Islet precursor cell (in vitro differentiated cells): ENCODE measurements at places on chromosomes 2 and 18.

- peak; percentile 87 for DNase-seq
Observed at GRCh38 chr2:240565333-240566202, 2.7 kb upstream of the RNPEPL1 start.

- no peak for DNase-seq
Observed at GRCh38 chr2:67854798-67855197, 208.0 kb downstream of the C1D start.

DNA sequence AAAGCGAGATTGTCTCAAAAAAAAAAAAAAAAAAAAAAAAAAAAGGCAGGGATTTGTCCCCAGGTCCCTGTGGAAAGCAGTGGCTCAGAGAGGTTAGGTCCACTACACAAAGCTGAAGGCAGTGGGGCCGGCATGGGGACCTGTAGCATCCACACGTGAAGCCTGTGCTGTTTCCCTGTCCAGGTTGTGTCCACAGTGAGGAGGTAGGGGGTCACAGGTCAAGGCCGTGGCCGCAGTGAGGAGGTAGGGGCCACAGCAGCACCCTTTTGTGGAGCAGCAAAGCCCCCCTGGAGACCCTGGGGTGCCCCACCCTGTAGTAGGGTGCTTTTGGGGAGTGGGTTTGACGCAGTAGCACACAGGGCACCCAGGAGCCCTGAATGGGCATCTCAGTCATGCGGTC lies 14.0 kb downstream of the TMEM177 start:
- no peak for DNase-seq

DNA sequence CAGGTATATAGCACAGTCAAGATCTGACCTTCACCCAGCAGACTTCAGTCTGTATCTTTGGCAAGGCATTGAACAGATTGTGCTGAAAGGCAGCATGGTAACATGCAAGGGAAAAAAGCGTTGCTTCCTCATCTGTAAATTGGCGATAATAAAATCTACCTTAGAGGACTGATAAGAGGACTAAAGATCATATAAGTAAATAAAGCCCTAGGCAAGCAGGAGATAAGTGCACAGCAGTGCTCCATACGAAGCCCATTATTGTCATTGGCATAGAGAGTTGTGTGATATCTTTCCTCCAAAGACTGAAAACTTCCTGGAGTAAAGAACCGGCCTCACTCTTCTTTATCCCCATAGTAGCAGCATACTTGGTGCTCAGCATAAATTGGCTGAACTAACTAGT lies 162.6 kb downstream of the ANKRD44 start:
- no peak for DNase-seq

- no peak for DNase-seq
Observed at GRCh38 chr2:44573996-44574395, 212.2 kb downstream of the CAMKMT start.

GRCh38 chr18:21682371-21683051 lies 22.1 kb downstream of the ABHD3 start:
- DNase-seq = peak; percentile 81

- no peak for DNase-seq
Observed at GRCh38 chr2:160043265-160043664, 19.1 kb downstream of the PLA2R1 start.

DNA sequence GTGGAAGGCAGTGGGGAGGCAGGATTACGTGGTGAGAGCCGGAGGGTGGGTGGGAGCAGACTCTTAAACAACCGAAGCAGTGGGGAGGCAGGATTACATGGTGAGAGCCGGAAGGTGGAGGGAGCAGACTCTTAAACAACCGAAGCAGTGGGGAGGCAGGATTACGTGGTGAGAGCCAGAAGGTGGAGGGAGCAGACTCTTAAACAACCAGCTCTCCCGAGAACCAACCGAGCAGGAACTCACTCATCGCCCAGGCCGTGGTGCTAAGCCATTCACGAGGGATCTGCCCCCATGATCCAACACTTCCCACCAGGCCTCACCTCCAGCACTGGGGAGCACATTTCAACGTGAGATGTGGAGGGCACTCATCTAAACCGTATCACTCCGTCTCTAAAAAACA lies 87.7 kb downstream of the RTP5 start:
- no peak for DNase-seq

DNA sequence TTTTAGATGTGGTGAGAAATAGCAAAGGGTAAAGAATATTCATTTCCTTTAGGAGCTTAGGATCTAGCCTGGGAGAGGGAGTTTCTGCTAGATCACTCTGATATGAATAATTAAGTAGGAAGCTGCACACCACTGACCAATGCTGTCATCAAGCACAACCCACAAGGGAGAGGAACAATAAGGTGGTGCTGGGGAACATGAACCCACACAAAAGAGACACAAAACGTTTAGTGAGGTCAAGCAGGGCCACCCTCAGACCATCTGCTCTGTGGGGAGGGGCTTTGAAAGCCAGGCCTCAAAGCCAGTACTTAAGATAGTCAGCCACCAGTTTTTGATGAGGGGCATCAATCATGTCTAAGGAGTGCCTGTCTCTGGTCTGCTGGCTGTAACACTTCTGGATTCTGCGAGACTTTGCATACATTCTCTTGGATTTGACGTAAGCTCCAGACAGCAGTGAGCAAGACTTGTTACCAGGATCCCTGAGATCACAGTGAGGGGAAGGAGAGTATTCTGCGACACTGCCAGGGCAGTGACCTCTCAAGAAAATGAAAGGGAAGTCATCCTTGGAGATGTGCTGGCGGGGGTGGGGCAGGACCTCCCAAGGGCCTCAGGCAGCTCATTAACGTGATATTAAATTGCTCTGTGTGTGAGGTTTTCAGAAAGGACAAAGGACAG lies 127.0 kb downstream of the CCBE1 start:
- peak; percentile 65 for DNase-seq

GRCh38 chr18:23071285-23071684 lies 64.0 kb upstream of the CABLES1 start:
- peak; percentile 86 for DNase-seq

- no peak for DNase-seq
Observed at GRCh38 chr2:16322308-16323125, 343.1 kb downstream of the CYRIA start.

GRCh38 chr2:167534443-167534842 lies 646.2 kb downstream of the XIRP2 start:
- no peak for DNase-seq

- no peak for DNase-seq
Observed at GRCh38 chr2:81171447-81171846, 866.9 kb upstream of the LRRTM1 start.

DNA sequence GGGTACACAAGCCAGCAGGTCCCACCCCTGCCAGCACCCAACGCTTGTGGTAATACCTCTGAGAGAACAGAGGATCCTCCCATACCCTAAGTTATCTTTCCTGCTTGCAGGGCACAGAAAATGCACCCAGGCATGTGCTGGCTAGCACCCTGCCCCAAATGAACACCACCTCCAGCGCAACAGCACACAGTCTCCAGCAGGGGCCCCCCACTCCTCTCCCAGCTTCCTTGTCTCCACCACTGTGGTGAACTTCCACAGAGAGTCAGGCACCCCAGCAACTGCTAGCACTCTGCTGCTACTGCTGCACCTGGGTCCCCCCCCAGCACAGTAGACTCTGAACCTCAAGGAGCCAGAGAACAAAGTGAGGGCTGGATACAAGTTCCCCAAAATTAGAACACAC lies 216.8 kb upstream of the CNTNAP5 start:
- no peak for DNase-seq

DNA sequence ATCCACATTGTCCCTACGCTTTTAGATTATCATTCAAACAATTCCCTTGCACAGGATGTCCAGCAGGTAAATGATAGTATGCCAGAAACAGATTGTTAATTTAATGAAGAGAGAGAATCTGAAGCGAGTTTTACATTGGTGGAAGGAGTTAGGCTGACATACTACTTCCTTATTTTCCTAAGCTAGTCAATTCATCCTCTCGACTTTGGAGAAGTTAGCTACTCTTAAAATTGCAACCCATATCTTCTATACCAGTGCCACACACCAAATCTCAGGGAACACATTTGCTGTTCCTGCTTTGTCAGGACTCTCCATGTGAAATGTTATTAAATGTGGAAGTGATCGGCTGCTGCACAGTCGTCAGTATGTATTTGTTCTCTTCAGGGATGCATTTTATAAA lies 249.2 kb downstream of the NAPG start:
- no peak for DNase-seq

DNA sequence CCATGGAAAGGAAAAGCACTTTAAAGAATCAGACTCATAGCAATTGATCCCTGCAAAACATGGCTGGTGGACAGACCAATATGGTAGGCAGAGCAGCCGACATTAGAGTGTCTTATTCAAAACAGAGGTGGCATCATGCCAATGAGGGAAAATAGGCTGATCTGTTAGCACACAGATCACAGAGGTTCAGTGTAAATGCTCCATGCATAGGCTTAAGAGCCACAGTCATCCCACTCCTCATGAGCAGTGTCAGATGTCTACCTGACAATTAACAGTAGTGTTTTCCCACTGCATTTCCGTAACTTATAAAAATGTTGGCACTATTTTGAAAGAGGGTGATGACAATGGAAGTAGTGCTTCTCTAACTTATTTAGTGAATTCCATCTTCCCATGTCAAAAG lies 86.7 kb downstream of the SPATS2L start:
- DNase-seq = no peak

DNA sequence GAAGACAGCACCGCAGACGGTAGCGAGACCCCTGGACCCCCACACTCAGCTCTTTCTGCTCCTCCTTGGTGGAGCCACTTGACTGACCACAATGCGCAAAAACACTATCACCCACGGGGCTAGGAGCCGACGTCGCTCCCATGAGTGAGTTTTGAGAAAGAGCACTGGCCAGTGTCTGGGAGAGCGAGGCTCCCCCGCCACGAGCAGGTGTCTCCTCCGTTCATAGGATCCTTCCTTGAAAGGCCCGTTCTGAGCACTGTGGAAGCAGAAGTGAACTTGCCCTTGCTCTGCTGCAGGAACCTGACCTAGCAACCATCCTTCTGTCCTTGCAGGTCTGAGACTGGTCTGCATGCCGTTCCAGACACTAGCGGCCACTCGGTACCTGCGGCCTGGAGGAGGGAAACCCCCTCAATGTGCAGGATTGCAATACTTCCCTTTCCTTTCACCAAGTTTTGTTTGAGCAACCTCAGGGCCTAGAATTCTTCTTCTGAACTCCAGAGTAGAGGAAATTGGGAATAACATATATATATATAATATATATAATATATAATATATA lies 12.9 kb upstream of the ZNF516 start:
- DNase-seq = no peak

DNA sequence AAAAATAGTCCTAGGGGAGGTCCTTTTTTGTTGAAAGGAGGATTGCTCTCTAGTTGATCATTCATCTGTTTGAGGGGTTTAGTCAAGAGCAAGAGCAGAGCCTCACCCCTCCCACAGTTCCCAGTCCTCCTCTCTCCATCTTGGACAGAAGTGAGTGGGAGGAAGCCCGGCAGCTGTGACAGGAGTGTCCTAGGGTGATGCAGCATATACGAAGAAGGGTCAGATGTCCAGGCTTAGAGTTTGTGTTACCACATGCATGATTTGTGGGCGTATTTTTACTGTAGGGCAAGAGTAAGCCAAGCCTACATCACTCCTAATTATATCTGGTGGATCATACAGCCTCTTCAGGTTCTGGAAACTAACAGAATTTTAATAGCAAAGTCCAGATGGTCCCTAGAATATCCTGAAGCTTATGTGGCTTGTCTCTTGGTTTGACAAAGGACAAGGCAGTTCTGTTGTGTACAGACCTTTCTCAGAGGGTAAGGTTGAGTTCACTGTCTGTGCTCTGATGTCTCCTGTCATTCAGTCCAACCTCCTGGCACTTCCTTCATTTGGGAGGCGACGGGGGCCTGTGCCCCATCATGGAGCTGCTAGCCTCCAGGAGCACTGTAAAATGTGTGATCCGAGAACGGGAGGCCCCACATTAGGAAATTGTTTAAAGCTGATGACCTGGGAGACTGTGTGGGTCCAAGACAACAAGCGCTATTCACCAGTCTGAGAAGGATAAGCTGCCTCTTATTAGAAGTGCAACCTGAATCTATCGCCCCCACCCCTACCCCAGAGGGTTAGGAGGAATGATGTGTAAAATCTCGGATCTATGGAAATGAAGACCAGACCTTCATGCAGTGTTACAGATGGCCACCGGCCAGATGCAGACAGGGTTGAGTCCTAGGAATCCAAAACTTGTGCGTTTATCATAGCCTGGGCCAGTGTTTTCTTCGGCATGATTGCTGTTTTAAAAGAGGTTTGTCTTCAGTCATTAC lies 6.9 kb downstream of the CEP68 start:
- DNase-seq = peak; percentile 43

DNA sequence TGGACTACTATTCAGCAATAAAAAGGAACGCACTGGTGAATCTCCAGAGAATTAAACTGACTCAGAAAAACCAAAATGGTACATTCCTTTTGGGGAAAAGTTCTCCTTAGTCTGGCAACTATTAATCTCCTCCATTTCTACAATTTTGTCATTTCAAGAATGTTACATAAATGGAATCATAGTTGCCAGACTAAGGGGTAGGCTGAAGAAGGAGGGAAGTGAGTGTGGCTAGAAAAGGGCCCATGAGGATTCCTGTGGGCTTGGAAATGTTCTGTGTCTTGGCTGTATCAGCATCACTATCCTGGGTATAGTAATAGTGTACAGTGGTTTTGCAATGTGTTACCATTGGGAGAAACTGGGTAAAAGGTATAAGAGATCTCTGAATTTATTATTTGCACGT lies 72.4 kb downstream of the ZAP70 start:
- no peak for DNase-seq

DNA sequence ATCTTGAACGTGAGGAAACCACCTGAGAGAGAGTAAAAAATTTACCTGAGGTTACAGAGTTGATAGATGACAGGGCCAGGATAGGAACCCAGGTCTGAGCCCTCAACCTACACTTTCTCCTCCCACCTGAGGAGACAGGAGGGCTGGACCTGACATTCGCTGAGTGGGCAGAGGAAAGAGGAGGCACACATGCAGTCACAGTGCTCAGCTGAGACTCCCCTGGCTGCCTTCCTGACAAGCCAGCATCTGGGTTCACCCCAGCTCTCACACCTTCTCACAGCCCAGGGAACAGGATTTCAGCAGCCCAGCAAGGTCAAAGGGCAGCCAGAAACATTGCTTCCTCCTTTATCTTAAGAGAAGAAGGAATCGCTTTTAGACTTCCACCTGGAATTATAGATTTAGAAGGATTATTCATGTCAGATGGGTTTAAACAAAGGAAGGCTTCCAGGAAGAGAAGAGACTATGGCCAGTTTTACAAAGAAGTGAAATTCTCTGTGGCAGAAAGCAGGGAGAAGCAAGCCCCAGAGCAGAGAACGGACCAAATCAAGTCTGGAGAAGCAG lies 18.1 kb upstream of the PKDCC start:
- no peak for DNase-seq
